ENCODE measurements at places on chromosomes 7 and 10.
A peak's percentile ranks its signal among the peaks of the same experiment; 100 is the strongest.

GRCh38 chr10:46557319-46558121 is 1.1 kb upstream of the GPRIN2 start:
- DNase-seq: peak; percentile 62

- DNase-seq: no peak
Measured at GRCh38 chr7:29797112-29797944, 9.0 kb upstream of the WIPF3 start.

DNA sequence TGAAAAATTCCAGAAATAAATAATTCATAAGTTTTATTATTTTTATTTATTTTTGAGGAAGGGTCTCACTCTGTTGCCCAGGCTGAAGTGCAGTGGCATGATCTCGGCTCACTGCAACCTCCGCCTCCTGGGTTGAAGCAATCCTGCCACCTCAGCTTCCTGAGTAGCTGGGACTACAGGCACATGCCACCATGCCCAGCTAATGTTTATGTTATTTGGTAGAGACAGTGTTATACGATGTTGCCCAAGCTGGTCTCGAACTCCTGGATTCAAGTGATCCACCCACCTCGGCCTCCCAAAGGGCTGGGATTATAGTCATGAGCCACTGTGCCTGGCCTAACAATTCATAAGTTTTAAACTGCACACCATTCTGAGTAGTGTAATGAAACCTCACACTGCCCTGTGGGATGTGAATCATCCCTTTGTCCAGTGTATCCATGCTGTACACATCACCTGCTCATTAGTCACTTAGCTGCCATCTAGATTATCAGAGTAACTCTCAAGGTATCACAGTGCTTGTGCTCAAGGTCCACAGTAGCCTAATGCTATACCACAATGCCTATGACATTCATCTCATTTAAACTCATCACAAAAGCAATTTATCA is 17.9 kb downstream of the RTKN2 start:
- DNase-seq: no peak

- DNase-seq: no peak
Measured at GRCh38 chr7:18352339-18353255, 143.0 kb upstream of the HDAC9 start.

- DNase-seq: no peak
Measured at GRCh38 chr10:51472154-51472553, 227.2 kb downstream of the CSTF2T start.

DNA sequence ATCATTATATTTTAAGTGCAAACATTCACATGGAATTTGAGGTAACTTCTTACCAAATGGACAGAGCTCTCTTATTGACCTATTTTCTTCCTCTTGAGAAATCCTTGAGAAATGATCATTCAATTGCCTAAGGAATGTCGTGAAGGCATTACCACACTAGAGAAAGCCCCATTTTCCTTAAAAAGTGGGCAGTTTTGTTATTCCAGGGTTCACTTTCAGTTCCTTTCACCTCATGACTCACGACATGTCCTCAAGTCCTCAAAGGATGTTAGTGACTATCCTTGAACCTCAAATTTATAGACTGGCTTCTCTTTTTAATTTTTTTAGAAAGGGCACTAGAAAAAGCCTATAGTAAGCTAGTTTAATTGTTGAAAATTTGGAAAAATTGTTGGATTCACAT is 40.4 kb upstream of the SMIM30 start:
- no peak for DNase-seq

- no peak for DNase-seq
Measured at GRCh38 chr10:110859973-110860376, 11.8 kb upstream of the PDCD4 start.

- no peak for DNase-seq
Measured at GRCh38 chr10:118908557-118909256, 120.8 kb upstream of the NANOS1 start.

- no peak for DNase-seq
Measured at GRCh38 chr10:110837418-110838171, 34.1 kb upstream of the PDCD4 start.

Data from ecto neural progenitor cell (in vitro differentiated cells).